ENCODE measurements at places on chromosomes 1 and 21.

GRCh38 chr1:4089421-4090175 lies 189.5 kb upstream of the C1orf174 start:
- no peak for DNase-seq

DNA sequence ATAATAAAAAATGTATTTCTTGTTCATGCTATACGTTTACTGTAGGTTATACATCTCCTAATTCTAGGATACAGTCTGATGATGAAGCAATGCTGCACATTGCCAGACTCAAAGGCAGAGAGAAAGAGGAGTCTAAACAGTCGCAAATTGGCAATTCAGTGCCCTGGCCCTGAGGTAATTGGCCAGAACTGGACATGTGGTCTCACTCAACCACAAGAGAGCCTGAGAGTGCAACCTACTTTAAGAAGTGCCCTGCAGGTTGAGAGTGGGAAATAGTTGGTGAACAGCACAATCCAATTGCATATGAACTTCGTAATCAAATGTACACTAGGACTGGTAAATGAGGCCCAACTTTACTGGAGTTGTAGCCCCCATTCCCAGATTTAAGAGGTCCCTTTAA lies 5.0 kb upstream of the SLC35A3 start:
- no peak for DNase-seq

- no peak for DNase-seq
Measured at GRCh38 chr1:234962340-234962989, 166.2 kb downstream of the TOMM20 start.

DNA sequence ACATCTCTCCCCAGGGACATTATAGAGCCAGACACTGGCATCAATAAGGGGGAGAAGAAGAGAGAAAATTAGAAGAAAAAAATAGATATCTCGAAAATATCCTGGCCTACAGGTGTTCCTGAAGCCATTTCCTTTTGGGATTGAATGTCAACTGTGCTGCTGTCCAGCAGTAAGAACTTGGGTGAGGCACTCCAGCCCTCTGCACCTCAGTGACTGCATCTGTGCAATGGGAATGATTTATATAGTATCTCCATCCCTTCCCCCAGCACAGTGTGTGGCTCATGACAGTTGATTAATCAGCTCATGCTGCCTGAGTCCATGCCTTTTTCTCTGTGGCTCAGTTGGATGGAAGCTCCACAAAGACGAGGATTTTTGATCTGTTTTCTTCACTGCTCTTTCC lies 74.1 kb upstream of the TINAGL1 start:
- no peak for DNase-seq
